H7 (cell line): ENCODE measurements at places on chromosomes 7 and 10.

DNA sequence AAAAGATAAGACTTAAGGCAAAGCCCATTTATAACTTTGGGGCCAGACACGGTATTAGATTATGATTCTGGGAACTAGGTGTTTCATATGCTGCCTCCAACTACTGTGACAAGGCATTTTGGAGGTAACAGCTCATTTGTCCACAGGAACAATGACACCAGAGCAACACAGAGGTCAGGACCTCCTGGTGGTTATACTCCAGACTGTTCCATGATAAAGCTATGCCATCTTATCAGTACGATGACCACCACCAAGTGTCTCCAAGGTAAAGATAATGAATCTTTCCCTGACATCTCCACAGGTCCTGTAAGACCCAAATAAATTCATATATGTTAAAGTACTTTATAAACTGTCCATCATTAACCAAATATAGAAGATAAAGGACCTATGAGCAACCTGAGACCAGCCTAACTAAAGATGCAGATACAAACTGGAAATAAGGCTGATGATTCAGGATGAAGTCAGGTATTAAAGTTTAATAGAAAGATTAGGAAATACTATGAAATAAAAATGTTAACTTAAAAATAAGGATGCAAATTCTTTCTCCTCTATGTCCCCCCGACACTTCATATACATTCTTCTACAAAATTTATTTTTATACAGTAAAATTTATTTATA lies 26.2 kb downstream of the CUL2 start:
- DNase-seq: no peak

DNA sequence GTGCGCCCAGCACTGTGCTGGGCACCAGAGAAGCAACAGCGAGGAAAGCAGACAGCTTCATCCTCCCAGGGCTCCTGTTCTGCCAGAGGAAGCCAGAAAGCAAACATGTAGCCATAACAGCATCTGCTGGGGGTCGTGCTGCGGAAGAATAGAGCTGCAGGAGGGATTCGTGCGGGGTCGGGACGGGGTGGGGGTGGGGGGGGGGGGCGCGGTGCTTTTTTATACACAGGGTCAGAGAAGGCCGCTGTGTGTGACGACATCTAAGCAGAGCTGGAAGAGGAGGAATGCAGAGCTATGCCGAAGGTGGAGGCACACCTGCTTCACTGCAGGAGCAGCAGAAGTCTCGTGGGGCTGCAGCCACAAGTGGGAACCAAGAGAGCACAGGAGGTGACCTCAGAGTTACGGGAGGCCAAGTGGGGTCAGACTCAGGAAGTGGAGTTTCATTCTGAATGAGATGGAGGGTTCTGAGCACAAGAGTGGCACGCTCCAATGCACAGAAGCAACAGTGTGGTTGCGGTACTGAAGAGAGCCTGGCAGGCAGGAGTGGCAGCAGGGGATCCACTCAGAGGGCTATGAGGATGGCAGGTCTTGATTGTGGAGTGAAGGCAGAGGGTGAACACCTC lies 11.1 kb downstream of the PKD1L1 start:
- peak; percentile 64 for DNase-seq

DNA sequence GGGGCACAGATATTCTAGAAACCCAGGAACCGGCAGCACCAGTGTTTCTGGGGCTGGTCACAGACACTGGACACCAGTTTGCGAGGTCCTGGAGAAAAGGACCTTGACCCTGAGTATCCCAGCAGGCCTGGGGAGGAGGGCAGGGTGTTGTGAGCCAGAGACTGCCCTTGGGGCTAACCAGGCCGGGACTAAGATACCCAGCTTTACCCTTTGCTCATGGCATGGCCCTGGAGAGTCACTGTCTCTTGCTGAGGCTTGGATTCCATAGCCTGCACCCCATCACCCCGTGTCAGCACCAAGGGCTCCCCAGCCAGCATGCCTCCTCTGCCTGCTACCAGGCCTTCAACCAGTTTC lies 124.4 kb downstream of the COL26A1 start:
- no peak for DNase-seq

GRCh38 chr10:130300608-130301020 lies 164.4 kb downstream of the GLRX3 start:
- DNase-seq: no peak

GRCh38 chr10:78614267-78614666 lies 454.5 kb upstream of the ZMIZ1 start:
- DNase-seq: no peak

GRCh38 chr10:116756277-116756676 lies 13.9 kb upstream of the HSPA12A start:
- DNase-seq: no peak

DNA sequence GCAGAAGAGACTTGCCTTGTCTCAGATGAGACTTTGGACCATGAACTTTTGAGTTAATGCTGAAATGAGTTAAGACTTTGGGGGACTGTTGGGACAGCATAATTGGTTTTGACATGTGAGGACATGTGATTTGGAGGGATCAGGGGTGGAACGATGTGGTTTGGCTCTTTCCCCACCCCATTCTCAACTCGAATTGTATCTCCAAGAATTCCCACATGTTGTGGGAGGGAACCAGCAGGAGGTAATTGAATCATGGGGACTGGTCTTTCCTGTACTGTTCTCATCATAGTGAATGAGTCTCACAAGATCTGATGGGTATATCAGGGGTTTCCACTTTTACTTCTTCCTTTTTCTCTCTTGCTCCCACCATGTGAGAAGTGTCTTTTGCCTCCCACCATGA lies 229.7 kb upstream of the KCND2 start:
- DNase-seq: no peak

DNA sequence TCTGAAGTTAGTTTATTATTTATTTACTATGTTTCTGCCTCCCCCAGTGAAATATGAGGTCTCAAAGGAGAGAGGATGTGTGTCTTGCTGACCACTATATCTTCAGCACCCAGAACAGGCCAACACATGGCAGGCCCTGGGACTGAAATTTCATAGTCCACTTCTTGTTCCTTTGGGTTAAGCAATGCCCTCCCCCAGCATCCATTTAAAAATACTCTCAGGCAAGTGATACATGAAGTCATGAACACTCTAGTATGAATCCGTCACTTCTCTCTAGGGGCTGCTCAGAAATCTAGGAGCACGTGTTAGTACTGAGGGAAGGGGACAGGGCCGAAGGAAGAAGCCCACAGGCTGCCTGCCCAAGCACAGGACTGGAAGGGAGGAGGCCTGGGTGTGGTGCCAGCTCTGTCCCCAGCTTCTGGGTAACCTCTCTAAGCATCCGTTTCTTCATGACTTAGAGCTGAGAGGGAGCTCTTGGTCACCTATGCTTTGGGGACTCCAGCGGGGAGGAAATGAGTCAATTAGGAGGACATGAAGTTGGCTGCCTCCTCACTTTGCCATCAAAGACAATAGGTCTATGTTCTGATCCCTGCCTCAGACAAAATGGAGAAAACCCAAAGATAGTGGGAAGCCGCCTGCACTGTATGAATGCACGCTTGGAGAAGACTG lies 119.2 kb downstream of the KCNMA1 start:
- DNase-seq: no peak

DNA sequence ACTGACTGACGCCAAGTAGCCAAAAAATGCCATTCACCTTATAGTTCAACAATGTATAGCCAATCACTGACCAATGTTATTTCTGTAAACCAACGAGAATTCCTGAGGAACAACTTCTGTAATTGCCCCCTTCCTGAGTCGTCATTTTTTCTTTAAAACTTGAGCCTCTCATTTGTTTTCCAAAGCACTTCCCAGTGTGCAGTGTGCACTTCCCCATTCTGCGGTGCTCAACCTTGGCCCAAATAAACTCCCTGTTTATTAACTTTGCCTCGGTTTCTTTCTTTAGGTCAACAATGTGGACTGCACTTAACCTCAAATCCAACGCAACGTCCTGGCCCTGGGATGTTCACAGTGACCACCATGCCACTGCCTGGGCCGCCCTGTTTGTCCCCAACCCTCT lies 15.1 kb downstream of the PKD1L1 start:
- no peak for DNase-seq

- no peak for DNase-seq
These were observed 24.9 kb downstream of the INSIG1 start for GRCh38 chr7:155322530-155322929.

GRCh38 chr7:107879400-107880035 lies 11.5 kb upstream of the DLD start:
- peak; percentile 57 for DNase-seq

- peak; percentile 90 for DNase-seq
These were observed 45.0 kb downstream of the TNS3 start for GRCh38 chr7:47536661-47537611.

GRCh38 chr7:4439444-4439843 lies 242.7 kb upstream of the FOXK1 start:
- no peak for DNase-seq

DNA sequence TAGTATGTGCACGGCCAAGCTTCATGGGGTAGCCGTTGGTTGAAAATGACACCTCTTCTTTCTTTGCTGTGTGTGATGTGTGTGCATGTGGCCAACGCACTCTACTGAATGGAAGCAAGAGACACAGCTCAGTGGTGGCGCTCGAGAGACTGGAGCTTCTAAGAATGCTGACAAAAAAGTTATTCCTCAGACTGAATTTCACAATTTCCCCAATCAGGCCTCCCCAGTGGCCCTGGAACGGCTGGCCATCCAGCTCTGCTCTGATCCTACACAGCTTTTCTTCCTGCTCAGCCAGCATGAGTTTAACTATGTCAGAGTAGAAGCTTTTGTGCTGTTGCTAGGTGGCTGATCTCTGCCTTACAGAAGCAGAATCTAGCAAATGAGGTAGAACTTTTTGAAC lies 186.7 kb upstream of the PLXDC2 start:
- peak; percentile 8 for DNase-seq

GRCh38 chr10:105586451-105587098 lies 945.5 kb downstream of the SORCS3 start:
- no peak for DNase-seq

GRCh38 chr10:30828680-30829079 lies 199.1 kb upstream of the LYZL2 start:
- DNase-seq: no peak

GRCh38 chr10:3745521-3745920 lies 39.5 kb downstream of the KLF6 start:
- peak; percentile 30 for DNase-seq

- no peak for DNase-seq
These were observed 120.1 kb upstream of the PRR15 start for GRCh38 chr7:29443552-29443951.

- no peak for DNase-seq
These were observed 212.0 kb downstream of the MAGI2 start for GRCh38 chr7:79241288-79242060.

- no peak for DNase-seq
These were observed 136.9 kb upstream of the CDK6 start for GRCh38 chr7:92973293-92973731.

GRCh38 chr7:18265611-18266281 lies 229.8 kb upstream of the HDAC9 start:
- no peak for DNase-seq

- no peak for DNase-seq
These were observed 510.3 kb downstream of the PTPRN2 start for GRCh38 chr7:158077151-158077840.

- DNase-seq: no peak
These were observed 157.4 kb downstream of the FRMD4A start for GRCh38 chr10:14173391-14173705.

DNA sequence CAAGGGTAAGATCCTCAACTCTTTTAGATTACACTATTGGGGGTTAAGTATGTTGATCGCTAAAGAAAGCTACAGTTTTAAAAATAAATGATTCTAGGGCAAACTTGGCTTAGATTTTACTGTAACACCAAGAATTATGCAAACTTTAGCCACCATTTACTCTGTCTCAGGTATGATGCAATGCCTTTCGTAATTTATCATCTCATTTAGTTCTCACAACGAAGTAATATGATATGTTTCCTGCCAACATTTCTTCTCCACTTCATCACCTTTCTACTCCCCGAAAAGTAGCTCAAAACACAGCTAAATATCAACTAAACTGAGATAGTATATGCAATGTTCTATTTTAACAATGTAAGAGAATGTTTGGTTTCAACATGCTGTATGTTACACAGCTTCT lies 21.1 kb downstream of the FAM133B start:
- no peak for DNase-seq

DNA sequence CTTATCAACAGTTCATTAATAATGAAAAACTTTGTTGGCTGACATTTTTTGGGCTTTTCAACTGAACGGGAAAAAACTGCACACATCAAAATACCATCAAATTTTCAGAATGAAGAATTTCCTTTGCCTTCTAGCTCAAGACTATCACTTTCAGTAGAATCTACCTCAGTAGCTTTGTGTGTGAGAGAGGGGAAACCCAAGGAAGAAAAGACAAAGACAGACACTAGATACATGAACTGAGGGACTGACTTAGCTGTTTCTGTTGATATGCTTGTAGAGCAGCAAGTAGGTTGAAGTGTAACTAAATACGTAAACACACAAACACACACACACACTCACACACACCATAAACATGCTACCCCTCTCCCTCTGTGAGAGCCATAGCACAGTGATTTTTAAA lies 257.1 kb downstream of the CDK14 start:
- DNase-seq: no peak

DNA sequence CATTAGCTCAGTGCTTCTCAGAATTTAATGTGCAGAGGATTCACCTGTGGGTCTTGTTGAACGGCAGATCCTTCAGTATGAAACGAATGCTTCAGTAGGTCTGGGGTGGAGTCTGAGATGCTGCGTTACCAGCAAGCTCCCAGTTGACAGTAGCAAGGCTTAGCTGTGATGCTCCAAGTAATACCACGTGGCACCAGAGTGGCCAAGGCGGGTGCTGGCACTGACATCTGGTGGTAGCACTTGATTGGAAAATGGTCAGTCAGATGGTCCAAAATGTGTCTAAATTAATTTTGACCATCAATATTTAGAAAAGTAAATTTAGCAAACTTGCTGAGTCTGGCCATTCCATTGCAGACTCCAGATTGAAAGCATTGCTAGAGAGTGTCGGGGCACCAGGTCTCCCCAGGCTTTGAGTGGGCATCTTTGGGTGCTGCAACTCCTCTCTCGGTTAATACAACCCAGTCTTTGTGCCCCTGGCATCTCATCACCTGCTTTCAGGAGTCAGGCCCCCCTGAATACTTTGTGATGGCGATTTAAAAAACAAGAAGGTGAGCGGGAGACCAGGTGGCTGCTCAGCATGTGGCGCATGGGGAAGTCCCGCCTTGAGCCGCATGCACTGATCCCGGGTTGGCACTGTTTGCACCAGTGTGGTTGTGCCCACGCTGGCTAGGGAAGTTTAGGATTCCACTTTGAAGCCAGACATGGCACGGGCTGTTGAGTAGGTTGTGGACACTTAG lies 130.1 kb downstream of the NT5C2 start:
- peak; percentile 55 for DNase-seq
